ENCODE measurements at places on chromosomes 2 and 18. TPM values are rescaled to one million over a fixed set of nuclear protein-coding genes. Genes with fewer than 3 reads are reported as not detected.

- H3K4me1 ChIP-seq, result peaks cover 1% of the 10 kb centered on the region
- peaks cover 37% of the 10 kb centered on the region for H3K27me3 ChIP-seq
- DNase-seq, result peak; percentile 2
- no peak overlapping the region for H3K4me3 ChIP-seq
Measured at GRCh38 chr2:128635361-128635900, 316.8 kb upstream of the HS6ST1 start.

DNA sequence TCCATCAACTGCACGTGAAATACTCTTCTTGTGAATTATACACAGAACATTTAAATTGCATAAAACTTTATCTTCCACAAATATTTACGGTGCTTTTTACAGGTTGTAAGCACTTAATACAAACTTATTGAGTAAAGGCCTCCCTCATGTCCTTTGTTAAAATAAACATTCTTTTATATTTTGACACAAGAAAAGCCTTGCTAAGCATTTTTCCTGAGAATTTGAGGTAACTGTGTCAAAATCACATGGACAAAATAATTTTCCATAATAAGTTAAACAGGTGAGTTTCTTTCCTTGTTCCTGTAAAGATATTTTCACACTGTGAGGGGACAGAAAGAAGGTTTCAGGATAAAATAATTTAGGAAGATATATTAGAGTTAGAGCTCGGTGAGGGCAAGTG lies 1317.1 kb upstream of the ZEB2 start:
- no peaks in the 10 kb centered on the region for H3K36me3 ChIP-seq
- no peak overlapping the region for H3K27ac ChIP-seq
- H3K27me3 ChIP-seq, result no peaks in the 10 kb centered on the region
- H3K4me1 ChIP-seq, result peaks cover 5% of the 10 kb centered on the region
- DNase-seq, result no peak

- no peak for DNase-seq
- H3K4me3 ChIP-seq, result no peak overlapping the region
- peaks cover 6% of the 10 kb centered on the region for H3K4me1 ChIP-seq
- no peaks in the 10 kb centered on the region for H3K27me3 ChIP-seq
Measured at GRCh38 chr18:33745871-33746545, 168.0 kb downstream of the ASXL3 start.

DNA sequence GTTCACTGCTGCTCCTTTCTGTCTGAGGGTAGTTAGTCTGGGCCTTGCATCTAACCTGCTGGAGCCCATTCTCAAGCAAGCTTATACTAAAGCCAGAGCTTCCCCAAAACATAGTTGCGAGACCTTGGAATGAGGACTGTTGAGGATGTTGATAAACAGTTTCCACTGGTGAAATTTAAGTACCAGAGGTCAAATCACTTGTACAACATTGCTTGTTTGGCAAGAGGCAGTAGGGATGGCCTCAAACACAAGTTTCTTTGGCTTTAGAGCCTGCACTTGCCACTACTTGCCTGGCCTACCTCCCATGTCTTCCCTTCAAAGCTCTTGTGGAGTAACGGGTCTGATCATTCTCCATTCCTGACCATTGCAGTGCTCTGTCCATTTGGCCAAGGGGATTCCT lies 262.7 kb downstream of the FHOD3 start:
- no peak for DNase-seq
- H3K4me3 ChIP-seq, result no peak overlapping the region
- H3K4me1 ChIP-seq, result no peaks in the 10 kb centered on the region
- no peaks in the 10 kb centered on the region for H3K27me3 ChIP-seq

DNA sequence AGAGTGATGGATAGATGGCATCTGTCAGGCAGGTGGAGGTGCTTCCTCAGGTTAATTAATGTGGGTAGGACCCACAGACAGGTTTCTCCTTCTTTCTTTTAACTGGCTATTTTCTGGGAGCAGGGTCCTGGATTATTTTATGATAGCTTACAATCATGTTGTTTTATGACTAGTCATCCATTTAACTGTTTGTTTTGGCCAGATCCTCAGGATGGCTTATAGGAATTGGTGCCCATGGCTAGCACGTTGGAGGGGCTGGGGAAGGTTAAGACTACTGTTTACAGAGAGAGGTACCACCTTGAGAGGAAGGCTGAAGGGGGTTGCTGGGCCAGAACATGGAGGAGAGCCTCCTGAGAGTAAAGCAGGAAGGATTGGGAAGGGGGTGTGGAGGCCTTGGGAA lies 78.0 kb upstream of the MGAT5 start:
- peaks cover 7% of the 10 kb centered on the region for H3K36me3 ChIP-seq
- no peak for DNase-seq
- no peaks in the 10 kb centered on the region for H3K27me3 ChIP-seq
- H3K4me3 ChIP-seq, result no peak overlapping the region
- H3K27ac ChIP-seq, result no peak overlapping the region

DNA sequence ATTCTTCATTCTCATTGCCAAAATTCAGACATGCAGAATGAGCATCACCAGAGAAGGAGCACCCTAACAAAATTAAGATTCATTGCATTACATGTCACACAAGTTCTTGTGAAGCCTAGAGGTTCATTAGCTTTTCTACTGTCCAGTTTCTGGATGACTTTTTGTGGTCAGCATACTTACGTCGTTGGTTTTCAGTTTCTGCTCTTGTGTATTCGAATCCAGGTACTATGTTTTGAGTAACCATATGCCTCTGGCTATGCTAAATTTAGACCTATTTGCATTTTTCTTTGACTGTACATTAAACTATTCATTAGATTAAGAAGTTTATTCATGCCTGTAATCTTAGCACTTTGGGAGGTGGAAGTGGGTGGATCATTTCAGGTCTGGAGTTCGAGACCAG lies 251.3 kb downstream of the PARD3B start:
- no peaks in the 10 kb centered on the region for H3K4me1 ChIP-seq
- H3K27ac ChIP-seq, result no peak overlapping the region
- no peak overlapping the region for H3K4me3 ChIP-seq
- no peaks in the 10 kb centered on the region for H3K36me3 ChIP-seq

Gene ASIC4
- total RNA-seq, result 3.4 TPM

Gene DSG1
- not detected for total RNA-seq

Gene AFF3
- 7.3 TPM for total RNA-seq

GRCh38 chr2:26612522-26613240 lies 28.5 kb downstream of the CIB4 start:
- peaks cover 42% of the 10 kb centered on the region for H3K4me1 ChIP-seq
- DNase-seq, result peak; percentile 5
- no peak overlapping the region for H3K27ac ChIP-seq
- peaks cover 20% of the 10 kb centered on the region for H3K27me3 ChIP-seq
- H3K4me3 ChIP-seq, result no peak overlapping the region
- no peaks in the 10 kb centered on the region for H3K36me3 ChIP-seq

Gene SNTG2
- 0.50 TPM for total RNA-seq

Gene ST8SIA5
- 5.3 TPM for total RNA-seq

Gene TLX2
- total RNA-seq, result not detected

Gene CYS1
- total RNA-seq, result 2.5 TPM

Gene OR6B2
- not detected for total RNA-seq

Gene ACMSD
- not detected for total RNA-seq

DNA sequence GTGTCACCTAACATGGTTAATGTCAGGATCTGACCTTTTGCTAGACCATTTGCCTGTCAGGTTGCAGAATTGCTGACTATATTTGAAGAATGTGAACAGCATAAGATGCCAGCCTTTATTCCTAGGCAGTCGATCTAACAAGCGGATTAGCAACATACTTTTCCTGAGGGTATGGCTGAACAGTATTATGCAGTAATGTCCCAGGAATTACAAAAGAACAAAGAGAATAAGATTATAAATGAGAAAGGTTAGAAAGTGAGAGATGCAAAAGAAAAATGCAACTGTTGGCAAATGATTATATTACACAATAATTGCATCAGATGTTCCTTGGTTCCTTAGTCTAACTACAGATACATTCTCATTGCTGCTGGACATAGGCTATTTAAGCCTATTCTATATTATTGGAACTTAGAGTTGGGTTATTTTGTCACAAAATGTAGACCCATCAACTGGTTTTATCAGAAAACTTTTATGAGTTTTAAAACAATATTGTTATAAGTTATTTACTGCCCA lies 647.1 kb upstream of the CRIM1 start:
- no peak overlapping the region for H3K4me3 ChIP-seq
- H3K27me3 ChIP-seq, result no peaks in the 10 kb centered on the region
- no peak overlapping the region for H3K27ac ChIP-seq
- H3K36me3 ChIP-seq, result no peaks in the 10 kb centered on the region
- H3K4me1 ChIP-seq, result no peaks in the 10 kb centered on the region

DNA sequence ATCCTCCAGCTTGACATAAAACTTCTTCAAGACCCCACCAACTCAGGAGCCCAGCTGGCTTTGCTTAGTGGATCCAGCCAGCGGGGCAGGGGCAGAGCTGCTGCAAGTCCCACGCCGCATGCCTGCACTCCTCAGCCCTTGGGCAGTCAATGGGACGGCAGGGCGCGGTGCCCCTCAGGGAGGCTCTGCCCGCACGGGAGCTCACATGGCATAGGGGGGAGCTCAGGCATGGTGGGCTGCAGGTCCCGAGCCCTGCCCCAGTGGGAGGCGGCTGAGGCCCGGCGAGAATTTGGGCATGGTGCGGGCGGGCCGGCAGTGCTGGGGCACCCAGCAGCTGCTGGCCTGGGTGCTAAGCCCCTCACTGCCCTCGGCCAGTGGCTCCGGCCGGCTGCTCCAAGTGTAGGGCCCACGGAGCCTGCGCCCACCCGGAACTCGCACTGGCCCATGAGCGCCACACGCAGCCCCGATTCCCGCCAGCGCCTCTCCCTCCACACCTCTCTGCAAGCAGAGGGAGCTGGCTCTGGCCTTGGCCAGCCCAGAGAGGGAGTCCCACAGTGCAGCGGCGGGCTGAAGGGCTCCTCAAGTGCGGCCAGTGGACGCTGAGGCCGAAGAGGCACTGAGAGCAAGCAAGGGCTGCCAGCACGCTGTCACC lies 27.2 kb downstream of the IDH1 start:
- no peaks in the 10 kb centered on the region for H3K4me1 ChIP-seq
- no peak for DNase-seq
- H3K4me3 ChIP-seq, result no peak overlapping the region
- peaks cover 1% of the 10 kb centered on the region for H3K36me3 ChIP-seq

DNA sequence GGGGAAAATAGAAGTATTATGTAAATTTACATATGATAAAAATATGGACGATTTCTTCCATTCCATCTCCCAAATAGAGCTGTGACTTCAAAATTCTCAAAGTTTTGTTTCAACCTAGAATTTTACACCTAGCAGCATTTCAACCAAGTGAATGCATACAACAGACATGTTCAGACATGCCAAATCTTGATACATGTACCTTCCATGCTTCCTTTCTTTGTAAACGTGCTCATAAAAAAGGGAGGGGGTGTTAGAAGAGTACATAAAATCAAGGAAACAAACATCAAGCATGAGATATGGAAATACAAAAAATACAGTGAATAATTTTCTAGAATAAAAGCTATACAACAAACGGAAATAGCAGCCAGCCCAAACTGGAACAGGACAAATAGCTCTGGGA lies 974.2 kb downstream of the ERBB4 start:
- no peaks in the 10 kb centered on the region for H3K27me3 ChIP-seq
- H3K4me1 ChIP-seq, result no peaks in the 10 kb centered on the region
- H3K4me3 ChIP-seq, result no peak overlapping the region
- DNase-seq, result no peak
- peaks cover 13% of the 10 kb centered on the region for H3K36me3 ChIP-seq

Gene DCDC2C
- total RNA-seq, result not detected

Gene CCDC148
- total RNA-seq, result 4.6 TPM

- H3K27ac ChIP-seq, result no peak overlapping the region
- H3K27me3 ChIP-seq, result peaks cover 26% of the 10 kb centered on the region
- no peak for DNase-seq
- no peaks in the 10 kb centered on the region for H3K36me3 ChIP-seq
Measured at GRCh38 chr2:231390667-231391066, 4.8 kb upstream of the B3GNT7 start.

Gene GIGYF2
- total RNA-seq, result 72.3 TPM

Gene HOXD3
- not detected for total RNA-seq

GRCh38 chr2:104880076-104880475 lies 26.2 kb downstream of the POU3F3 start:
- H3K4me3 ChIP-seq, result no peak overlapping the region
- peaks cover 85% of the 10 kb centered on the region for H3K27me3 ChIP-seq
- no peaks in the 10 kb centered on the region for H3K36me3 ChIP-seq
- H3K4me1 ChIP-seq, result no peaks in the 10 kb centered on the region
- H3K27ac ChIP-seq, result no peak overlapping the region

DNA sequence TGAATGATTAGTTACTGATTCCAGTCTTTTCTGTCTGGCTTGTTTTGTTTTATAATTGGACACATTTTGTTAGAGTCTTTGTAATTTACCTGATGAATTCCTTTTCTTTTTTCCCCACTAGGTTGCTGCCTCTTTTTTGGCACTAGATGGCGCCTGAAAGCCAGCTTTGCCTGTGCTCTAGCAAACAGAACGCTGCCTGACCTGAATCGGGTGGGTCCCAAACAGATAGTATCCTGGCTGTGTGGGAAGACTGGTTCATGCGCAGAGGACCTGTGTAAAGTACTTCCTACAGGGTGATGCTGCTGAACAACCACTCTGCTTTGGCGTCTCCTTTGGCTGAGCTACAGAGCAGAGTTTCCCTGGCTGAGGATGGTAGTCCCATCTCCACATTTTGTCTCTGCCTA lies 288.2 kb downstream of the IKZF2 start:
- no peaks in the 10 kb centered on the region for H3K27me3 ChIP-seq
- no peak for DNase-seq
- H3K4me3 ChIP-seq, result no peak overlapping the region
- no peak overlapping the region for H3K27ac ChIP-seq
- peaks cover 9% of the 10 kb centered on the region for H3K36me3 ChIP-seq

Gene AQP12A
- not detected for total RNA-seq

GRCh38 chr2:121640380-121641316 lies 8.6 kb downstream of the CLASP1 start:
- DNase-seq, result no peak
- H3K27ac ChIP-seq, result peak overlapping the region; percentile 62
- peaks cover 25% of the 10 kb centered on the region for H3K36me3 ChIP-seq
- peaks cover 4% of the 10 kb centered on the region for H3K4me1 ChIP-seq

DNA sequence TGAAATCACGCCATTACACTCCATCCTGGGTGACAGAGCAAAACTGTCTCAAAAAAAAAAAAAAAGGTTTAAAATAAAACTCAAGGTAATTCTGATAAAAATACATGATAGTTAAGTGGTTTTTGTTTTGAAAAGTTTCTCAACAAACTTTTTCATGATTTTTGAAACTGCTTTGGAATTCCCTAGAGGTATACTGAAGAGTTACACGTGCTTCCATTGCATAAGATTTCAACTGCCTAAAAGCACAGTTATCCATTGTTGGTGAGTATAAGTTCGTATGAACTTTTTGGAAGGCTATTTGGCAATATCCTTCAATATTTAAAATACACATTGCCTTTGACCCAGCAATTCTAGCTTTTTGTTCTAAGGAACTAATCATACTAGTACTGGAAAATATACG lies 74.9 kb downstream of the USP34 start:
- H3K27ac ChIP-seq, result no peak overlapping the region
- H3K4me3 ChIP-seq, result no peak overlapping the region
- H3K4me1 ChIP-seq, result no peaks in the 10 kb centered on the region
- no peaks in the 10 kb centered on the region for H3K27me3 ChIP-seq
- H3K36me3 ChIP-seq, result peaks cover 22% of the 10 kb centered on the region

GRCh38 chr2:148565272-148565894 lies 79.2 kb upstream of the EPC2 start:
- H3K36me3 ChIP-seq, result no peaks in the 10 kb centered on the region
- H3K27ac ChIP-seq, result no peak overlapping the region
- peaks cover 7% of the 10 kb centered on the region for H3K27me3 ChIP-seq
- H3K4me1 ChIP-seq, result no peaks in the 10 kb centered on the region

Gene TMEM17
- total RNA-seq, result 5.9 TPM

GRCh38 chr18:62026586-62026985 lies 133.8 kb upstream of the RNF152 start:
- no peak for DNase-seq
- no peak overlapping the region for H3K4me3 ChIP-seq
- peaks cover 10% of the 10 kb centered on the region for H3K27me3 ChIP-seq
- peak overlapping the region; percentile 15 for H3K27ac ChIP-seq

- no peak for DNase-seq
- no peaks in the 10 kb centered on the region for H3K36me3 ChIP-seq
- H3K27me3 ChIP-seq, result peaks cover 4% of the 10 kb centered on the region
- no peaks in the 10 kb centered on the region for H3K4me1 ChIP-seq
- no peak overlapping the region for H3K4me3 ChIP-seq
Measured at GRCh38 chr18:73861771-73862170, 285.9 kb downstream of the FBXO15 start.
